ENCODE measurements at places on chromosomes 11 and 22.

DNA sequence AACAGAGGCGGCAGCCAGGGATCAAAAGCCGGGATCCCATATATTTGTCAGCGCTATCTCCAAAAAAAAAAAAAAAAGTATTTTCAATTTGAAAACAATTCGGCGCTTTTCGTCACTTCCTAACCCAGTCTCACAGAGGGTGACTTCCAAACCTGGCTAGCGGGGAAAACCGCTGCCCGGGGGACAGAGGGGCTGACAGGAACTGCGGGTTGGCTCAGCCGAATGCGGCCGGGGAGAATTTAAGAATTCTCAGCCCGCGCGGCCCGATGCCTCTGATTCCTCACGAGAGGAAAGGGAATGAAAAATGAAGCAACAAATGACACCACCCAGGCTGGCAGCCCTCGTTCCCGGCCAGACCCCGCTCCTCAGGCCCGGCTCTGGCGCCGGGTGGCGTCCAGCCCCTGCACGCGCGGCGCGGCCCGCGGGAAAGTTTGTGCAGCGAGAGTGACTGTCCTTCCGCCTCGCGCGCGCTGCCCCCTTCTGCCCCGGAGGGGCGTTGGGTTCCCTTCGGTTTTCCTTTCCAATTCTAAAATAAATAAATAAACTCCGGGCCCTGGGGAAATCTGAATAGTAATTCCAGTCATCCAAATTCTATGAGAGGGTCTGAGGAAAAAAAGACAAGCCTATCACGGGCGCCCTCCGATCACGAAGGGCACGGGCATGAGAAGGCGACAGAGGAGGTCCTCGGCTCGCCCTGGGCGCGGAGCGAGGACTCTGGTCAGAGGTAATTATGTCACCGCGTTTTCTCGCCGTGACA, 4.8 kb upstream of the PAX6 start:
- DNase-seq: no peak

DNA sequence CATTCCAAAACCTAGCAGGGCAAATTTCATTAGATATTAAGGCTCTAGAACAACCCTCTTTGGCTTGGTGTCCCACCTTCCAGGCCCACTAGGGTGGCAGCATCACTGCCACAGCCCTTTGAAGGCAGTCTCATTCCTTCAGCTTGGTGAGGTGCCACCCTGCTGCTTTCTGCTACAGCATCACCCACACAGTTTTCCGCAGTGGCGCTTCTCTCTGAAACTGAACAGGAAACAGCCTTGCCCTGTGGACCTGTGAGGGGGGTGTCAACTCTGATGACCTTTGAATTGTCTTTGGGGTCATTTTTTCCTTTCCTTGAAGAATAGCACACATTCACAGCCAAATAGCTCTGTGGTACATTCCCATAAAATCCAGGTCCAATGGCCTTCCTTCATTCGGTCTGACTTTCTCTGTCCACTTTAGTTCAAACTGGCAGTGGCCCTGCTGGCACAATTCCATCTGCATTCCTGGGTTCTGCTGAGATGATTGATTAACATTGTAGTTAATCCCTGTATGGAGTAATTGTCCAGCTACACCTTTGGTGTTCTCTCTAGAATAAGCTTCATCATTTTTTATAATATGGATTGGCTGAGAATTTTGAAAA, 251.9 kb upstream of the FAT3 start:
- no peak for DNase-seq

DNA sequence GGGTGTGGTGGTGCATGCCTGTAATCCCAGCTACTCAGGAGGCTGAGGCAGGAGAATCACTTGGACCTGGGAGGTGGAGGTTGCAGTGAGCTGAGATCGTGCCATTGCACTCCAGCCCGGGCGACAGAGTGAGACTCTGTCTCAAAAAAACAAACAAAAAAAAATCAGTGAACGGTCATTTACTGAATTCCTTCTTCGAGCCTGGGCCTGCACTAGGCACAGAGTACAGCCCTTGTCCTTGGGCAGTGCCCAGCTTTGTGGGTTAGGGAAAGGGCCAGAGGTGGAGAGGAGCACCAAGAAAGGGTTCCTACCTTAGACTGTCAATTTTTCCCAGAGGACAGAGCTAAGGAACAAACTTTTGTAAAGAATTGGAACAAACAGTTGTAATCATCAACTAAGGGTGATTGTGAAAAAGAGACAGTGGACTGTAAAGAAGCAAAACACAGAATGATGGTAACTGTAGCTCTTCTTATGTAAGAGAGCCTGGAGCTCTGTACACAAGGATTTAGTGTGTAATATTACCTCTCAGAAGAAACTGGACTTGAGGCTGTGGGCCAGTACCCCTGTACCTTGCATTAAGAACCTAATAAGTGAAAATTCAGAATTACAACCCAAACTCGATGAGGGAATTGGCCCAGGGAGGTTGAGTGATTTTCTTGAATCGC, 10.8 kb downstream of the GVQW3 start:
- DNase-seq: no peak

GRCh38 chr11:57936050-57936418, 87.6 kb upstream of the OR9Q1 start:
- DNase-seq: no peak

GRCh38 chr22:24695060-24695459, 79.5 kb downstream of the PIWIL3 start:
- DNase-seq: no peak

GRCh38 chr11:33542921-33543320, 157.7 kb downstream of the C11orf91 start:
- DNase-seq: no peak

- no peak for DNase-seq
These were observed 16.1 kb upstream of the NRIP3 start for GRCh38 chr11:9019861-9020260.

DNA sequence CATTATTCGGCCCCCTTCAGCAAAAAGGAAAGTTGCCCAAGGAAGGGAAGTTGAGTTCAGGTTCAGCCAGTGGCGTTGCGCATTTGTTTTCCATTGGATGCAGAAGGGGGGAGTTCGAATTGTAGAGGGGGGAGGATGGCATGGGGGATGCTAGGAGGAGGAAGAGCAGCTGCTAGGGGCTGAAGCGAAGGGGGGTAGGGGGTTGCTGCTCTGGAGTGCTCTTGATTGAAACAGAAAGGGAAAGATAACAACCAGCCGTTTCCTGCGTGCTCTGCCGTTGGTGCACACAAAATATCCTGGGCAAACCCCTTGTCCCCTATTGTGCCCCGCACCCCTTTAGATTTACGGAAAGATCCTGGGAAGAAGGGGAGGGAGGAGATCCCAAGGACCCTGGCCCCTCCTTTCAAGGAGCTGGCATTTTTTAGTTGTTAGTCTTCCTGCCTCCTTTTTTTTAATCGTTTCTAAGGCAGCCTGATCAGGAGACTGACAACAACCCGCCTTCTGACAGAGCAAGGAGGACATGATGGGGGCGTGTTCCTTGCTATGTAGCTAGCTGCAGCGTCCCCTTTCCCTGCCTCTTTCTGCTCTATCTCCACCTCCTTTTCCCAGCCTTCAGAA, 2.1 kb downstream of the KMT2A start:
- DNase-seq: peak; percentile 71

DNA sequence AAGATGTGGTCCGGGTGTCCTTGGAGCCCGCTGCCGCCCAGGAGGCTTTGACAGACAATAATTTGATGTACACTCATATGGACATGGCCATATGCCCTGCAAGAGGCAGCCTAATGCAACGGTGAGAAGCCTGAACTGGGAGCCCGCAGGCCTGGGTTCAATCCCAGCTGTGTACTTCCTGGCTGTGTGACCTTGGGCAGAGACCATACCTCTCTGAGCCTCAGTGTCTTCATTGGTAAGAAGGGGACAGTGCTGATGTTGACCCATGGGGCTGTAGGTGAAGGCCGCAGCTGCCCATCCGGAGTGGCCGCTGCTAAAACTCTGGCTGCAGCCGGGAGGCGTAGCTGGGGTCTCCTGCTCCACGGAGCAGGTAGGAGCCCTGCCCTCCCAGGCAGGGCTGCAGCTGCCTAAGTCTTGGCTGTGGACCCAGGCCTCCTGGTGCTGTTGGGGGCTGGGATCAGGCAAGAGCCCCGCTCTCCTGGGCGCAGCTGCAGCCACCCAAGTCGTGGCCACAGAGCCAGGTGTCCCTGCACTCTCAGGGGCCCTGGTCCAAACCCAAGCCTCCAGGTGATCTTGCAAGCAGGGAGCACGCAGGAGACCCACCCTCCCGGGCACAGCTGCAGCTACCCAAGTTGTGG, 8.9 kb downstream of the IL2RB start:
- no peak for DNase-seq

DNA sequence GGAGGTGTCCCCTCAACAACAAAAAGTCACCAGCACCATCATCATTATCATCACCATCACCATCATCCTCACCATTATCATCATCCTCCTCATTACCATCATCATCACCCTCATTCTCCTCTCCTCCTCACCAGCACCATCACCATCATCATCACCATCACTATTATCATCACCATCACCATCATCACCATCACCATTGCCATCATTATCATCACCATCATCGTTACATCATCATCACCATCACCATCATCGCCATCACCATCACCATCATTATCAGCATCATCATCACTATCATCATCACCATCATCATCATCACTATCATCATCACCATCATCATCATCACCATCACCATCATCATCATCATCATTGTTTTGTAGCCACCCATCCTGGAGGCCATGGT, 212.6 kb downstream of the MN1 start:
- DNase-seq: no peak

DNA sequence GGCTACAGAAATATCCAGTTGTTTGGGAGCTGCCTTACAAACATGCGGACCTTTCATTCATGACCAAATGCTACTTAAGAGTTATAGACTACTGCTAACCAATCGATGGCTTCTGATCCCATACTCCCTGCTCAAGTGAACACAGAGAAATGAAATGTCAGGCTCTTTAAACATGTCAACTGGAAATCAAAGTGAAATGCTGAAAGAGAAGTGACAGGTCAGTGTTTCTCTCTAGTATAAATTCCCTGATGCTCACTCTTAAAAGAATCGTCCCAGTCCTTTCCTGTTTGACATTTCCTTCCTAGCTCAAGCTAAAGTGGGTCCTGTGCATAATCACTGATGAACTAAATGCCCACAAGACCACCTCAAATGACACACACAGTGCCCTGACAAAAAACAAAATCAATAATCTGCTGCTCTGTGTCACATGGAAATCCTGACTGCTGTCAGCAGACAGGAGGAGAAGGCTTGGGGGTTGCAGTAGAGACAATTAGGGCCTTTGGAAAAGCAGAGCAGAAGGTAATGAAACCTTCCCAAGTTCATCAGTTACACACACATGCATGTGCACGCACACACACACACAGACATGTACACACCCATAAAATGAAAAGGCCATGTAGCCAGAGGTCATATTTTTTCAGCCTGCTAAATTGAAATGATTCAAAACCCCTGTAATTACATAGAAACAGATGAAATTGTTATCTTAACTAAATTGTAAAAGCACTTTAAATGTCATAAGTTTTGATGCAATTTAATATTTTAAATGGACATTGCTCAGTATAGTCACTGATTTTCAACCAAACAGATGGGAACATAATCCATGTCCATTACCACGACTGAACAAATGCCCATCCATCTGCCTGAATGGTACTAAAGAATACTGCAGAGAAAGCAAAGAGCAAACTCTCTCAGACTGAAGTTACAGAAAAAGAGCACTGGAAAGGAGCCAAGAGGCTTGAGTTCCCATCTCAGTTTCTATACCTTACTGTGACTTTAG, 330.7 kb downstream of the TTC28 start:
- DNase-seq: no peak

Data from central memory CD4-positive, alpha-beta T cell (primary cell).